ENCODE measurements at places on chromosomes 7 and 10.

DNA sequence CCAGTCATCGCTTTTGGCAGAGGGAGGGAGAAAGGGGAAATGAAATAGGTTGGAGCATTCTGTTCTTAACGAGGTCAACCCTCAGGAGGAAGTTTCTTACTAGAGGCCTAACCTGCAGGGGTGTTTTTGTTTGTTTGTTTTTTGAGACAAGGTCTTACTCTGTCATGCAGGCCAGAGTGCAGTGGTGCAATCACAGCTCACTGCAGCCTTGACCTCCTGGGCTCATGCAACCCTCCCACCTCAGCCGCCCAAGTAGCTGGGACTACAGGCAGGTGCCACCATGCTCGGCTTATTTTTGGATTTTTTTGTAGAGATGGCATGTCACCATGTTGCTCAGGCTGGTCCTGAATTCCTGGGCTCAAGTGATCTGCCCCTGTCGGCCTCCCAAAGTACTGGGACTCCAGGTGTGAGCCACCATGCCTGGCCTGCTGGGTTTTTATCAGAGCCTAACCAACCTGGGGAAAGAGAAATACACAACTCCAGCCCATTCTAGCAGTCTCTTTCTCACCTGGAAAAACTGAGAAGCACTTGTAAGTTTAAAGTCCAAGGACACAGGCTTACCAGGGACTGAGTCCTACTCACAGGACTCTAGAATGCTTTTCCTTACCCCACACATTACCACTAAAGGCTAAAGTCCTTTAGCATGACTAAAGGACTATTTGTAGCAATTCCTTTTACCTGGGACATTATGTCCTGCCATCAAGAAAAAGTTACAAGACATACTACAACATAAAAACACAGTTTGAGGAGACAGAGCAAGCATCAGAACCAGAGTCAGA, 101.0 kb upstream of the EGFR start:
- no peak for DNase-seq

DNA sequence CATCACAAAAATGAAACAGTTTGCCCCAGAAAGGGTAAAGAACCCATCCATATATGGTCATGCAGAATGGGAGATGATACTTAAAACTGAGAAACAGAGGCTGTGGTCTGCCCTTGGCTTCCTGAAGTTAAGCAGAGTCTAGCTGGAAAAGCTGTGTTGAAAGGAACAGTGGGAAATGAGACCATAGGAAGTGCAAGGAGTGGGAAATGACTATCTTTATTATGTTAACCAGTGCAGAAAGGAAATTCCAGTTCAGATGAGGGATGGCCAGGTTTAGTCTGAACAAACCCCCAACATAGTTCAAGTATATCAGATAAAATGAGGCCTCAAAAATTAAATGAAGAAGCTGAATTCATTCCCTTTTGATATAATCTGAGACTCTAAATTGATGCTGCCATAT, 112.2 kb upstream of the TARP start:
- no peak for DNase-seq

- no peak for DNase-seq
These were observed 42.3 kb downstream of the CTBP2 start for GRCh38 chr10:125118011-125118611.

GRCh38 chr10:11164803-11165590, 147.3 kb downstream of the CELF2 start:
- DNase-seq = no peak

- no peak for DNase-seq
These were observed 111.8 kb downstream of the ADK start for GRCh38 chr10:74262856-74263255.

DNA sequence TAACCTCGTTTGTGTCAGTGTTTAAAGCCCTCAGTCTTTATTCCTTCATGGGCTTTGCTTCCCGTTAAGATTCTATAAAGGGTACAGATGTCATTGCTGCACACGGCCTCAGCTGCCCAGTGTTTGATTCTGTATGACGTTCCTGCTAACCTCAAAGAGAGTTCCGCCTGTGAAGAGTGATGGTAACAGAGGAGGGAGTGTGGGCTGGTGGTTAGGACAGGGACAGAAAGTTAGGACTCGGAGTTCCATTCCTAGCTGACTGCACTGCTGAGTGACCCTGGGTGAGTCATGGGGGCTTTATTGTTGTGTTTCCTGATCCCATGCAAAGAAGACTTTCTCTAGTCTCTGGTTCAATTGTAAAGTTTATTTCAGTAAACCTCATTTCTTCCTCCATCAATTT, 227.1 kb downstream of the DYNC1I1 start:
- DNase-seq = no peak

DNA sequence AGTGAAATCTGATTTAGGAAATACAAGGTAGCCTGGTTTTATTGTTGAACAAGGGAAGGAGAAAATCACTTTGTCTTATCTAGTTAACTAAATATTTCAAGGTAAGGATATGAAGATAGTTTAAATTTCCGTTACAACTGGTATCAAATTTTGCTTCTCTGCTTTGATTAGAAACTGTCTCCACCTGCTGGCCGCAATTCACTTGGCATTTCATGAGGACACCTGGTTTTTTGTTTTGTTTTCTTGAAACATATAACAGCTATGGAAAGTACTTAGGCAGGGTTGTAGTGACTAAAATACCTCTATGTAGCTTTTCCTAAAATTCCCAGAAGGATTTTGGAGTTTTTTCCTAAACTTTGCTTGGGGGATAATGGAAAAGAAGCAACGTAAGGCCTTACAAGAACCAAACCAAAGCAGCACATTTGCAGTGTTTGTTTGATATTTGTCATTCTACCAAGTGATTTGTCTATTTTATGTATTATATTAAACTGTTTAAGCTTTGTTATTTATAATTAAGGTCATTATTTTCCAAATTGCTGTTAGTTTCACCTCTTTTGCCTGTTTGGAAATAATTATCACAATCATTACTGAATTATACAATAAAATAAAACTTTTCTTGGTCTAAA, 73.6 kb downstream of the AHCYL2 start:
- no peak for DNase-seq

DNA sequence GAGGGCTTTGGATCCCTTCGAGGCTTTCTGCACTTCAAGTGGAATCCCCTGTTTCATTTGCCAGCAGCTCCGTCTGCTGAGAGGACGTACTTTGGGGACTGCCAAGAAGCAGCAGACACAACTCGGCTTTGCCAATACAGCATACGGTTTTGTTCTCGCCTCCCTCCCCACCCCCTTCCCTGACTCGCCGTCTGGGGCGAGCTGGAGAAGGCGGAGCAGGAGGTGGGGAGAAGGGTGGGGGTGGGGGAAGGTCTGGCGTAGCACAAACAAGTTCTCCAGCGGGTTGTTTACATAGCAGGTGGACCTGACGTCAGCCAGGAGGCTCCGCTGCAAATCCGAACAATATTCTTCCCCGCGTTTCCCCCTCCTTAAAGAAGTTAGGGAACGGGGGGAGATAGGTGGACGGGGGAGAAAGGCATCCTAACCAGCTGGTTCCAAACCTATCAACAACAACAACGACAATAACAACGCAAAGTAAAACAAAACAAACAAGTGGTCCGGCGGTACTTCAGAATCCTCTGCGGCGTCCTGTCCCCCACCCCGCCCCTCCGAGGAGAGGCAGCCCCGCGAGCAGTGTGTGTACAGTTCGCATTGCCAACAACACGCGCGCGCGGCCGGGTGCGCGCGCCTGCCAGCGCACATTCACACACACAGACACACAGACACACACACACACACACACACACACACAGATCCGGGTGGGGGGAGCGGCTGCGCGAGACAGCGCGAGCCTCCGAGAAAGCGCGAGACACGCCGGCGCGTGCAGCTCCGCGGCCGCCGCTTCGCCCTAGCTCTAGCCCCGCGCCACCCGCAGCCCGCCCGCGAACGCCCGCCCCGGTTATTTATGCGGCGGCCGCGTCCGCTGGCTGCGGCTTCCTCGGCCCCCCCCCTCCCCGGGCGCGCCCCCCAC, 167.0 kb upstream of the PPP1R3A start:
- DNase-seq = peak; percentile 96

GRCh38 chr7:356691-357462, 66.9 kb downstream of the FOXL3 start:
- no peak for DNase-seq

GRCh38 chr10:118342638-118343020, 505 bp upstream of the FAM204A start:
- DNase-seq = no peak

DNA sequence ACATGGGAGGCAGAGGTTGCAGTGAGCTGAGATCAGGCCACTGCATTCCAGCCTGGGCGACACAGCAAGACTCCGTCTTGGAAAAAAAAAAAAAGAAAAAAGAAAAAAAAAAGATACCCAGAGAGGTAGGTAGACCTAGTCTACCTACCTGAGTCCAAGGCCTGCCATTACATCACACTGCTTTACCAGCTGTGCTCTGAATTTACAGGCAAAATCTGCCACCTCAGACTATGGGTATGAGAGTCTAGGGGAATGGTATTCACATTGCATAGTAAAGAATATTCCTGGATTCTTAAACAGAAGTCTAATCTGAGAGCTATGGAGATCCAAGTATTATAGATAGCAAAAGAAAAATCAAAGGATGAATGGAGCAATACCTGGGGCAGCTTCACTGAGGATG, 50.2 kb downstream of the NDUFB2 start:
- no peak for DNase-seq

- no peak for DNase-seq
These were observed 24.2 kb downstream of the AFAP1L2 start for GRCh38 chr10:114380060-114380459.

DNA sequence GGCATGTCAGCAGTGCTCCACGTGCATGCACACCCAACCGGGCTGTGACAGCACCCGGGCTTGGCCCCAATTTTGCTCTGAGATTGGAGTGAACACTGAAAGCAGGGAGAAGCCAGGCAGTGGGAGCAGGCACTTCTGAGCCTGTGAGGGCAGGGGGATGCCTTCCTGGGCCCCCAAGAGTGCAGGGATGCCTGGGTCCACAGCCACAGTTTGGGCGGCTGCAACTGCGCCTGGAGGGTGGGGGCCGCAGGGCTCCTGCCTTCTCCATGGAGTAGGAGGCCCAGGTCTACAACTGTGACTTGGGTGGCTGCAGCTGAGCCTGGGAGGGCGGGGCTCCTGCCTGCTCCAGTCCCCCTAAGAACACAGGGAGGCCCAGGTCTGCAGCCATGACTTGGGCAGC, 37.6 kb upstream of the BNIP3 start:
- DNase-seq = no peak

- no peak for DNase-seq
These were observed 51.5 kb downstream of the RBM17 start for GRCh38 chr10:6140141-6140841.

- no peak for DNase-seq
These were observed 54.1 kb downstream of the DAGLB start for GRCh38 chr7:6393667-6394056.

DNA sequence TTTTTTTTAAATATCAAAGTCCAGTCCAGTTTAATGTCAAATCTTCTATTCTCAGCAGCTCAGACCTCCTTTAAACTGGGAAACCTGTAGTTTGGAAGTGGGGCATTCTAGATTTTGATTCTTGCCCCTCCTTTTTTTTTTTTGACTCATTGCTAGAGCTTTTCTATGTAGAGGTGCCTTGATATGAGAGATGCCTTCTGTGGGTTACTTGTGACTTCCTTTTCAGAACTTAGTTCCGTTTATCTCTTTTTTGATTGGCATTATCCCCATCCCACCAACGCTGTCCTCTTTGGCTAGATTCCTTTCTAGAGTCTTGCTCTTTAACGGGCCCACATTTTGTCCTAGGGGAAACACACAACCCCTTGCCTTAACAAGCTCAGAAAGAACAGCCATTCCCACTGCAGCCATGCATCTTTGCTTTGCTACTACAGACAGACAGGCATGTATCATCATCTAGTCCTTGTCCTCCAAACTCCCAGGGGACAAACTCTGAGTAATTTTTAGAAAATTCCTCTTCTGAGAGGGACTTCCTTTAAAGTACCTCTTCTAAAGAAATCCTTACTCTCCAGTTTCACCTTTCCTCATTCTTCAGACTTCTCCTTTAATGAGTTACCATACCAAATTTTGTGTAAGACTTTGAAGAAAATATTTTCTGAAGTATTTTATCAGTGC, 153.6 kb downstream of the PHF14 start:
- DNase-seq = no peak

DNA sequence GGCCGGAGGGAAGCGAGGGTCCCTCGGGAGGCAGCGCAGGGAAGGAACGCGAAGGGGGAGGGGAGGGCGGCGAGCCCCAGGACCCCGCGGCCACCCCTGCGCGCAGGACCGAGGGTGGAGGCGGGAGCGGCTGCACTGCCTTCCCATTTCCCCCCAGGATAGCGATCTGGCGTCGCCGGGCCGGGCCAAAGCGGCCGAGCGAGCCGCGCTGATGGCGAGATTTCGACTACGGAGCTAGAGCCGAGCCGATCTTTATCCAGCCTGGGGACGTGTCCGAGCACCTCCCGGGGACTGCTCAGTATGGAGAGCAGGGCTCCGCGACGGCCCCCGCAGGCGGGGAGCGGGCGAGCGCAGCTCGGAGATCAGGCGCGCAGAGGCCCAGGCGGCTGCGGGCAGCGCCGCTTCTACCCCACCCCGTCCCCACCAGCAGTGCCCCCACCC, 590 bp upstream of the CRTAC1 start:
- no peak for DNase-seq

All from NCI-H187 (cell line).